RPMI7951 (cell line): ENCODE measurements at places on chromosomes 2 and 18.

GRCh38 chr2:129606496-129607270 lies 372.8 kb upstream of the RAB6C start:
- DNase-seq = no peak

DNA sequence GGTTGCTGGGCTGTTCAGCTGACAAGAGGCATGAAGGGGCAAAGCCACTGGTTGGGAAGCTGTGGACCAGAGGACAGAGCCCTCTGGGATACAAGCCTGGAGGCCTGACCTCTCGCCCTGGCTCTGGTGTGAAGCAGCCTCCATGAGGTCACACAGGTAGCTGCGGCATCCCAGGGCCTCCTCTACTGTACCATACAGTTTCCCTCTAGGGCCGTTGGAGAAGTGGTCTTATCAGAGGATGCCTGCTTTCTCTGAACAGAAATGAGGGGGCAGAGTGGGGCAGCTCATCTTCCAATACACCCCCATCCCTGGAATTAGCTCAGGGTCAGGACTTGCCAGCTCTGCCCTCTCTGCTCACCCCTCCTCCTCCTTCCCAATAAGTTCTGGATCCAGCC lies 135.1 kb upstream of the SMAD2 start:
- no peak for DNase-seq

- no peak for DNase-seq
Measured at GRCh38 chr2:25204190-25204838, 35.9 kb upstream of the POMC start.

DNA sequence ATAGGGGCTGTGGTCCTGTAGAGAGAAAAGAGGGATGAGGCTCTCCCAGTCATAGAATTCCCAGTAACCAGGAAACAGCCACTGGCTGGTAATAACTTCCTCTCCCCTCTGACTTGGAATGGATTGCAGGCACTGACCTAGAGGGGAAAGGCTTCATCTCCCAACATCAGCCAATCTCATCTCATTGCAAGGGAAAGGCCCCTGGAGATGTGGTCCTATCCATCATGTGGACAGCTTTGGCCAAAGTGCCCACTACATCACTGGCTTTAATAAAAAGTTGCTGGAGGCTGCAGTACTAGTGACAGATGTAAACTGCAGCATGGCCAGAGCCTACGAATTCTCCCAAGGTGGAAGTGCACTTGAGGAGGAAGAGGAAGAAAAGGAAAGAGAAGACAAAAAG lies 820.5 kb upstream of the CELF4 start:
- DNase-seq = no peak

- peak; percentile 58 for DNase-seq
Measured at GRCh38 chr18:5527603-5528002, 16.2 kb downstream of the EPB41L3 start.

DNA sequence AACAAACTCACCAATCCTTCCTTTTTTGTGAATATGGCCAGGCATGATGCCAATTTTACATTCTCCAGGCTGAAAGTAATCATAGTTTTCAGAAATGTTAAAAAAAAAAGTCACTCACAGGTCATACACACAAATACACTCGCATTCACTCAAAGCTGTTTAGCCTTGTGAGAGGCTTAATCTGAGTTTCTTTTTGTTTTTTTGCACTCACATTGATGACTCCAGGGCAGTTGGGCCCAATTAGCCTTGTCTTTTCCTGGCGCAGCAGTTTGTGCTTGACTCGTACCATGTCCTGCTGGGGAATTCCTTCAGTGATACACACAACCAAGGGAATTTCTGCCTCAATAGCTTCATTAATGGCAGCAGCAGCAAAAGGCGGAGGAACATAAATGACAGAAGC lies 18.0 kb downstream of the SUCLG1 start:
- DNase-seq = no peak

- peak; percentile 33 for DNase-seq
Measured at GRCh38 chr2:158079672-158080071, 22.0 kb upstream of the UPP2 start.

- DNase-seq = peak; percentile 30
Measured at GRCh38 chr2:122340246-122340645, 584.8 kb downstream of the TSN start.

- DNase-seq = no peak
Measured at GRCh38 chr2:68172990-68173700, 15.5 kb downstream of the PNO1 start.

DNA sequence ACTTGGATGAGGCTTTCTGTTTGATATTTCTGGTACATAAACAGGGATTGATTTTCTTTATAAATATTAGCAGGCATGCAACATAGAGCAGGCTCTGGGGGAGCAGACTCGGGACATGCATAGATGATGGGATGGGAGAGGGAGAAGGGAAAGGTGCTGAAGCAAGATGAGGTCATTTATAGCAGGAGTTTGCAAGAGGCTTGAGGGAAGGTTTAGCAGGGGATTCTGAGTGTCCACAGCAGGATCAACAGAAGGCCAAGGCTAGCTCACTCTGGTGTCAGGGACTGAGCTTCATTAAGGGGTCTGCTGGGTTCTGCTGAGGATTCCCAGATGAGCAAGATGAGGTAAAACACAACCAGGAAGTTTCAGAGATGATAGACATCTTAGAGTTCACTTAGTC lies 309.1 kb upstream of the CELF4 start:
- DNase-seq = no peak

DNA sequence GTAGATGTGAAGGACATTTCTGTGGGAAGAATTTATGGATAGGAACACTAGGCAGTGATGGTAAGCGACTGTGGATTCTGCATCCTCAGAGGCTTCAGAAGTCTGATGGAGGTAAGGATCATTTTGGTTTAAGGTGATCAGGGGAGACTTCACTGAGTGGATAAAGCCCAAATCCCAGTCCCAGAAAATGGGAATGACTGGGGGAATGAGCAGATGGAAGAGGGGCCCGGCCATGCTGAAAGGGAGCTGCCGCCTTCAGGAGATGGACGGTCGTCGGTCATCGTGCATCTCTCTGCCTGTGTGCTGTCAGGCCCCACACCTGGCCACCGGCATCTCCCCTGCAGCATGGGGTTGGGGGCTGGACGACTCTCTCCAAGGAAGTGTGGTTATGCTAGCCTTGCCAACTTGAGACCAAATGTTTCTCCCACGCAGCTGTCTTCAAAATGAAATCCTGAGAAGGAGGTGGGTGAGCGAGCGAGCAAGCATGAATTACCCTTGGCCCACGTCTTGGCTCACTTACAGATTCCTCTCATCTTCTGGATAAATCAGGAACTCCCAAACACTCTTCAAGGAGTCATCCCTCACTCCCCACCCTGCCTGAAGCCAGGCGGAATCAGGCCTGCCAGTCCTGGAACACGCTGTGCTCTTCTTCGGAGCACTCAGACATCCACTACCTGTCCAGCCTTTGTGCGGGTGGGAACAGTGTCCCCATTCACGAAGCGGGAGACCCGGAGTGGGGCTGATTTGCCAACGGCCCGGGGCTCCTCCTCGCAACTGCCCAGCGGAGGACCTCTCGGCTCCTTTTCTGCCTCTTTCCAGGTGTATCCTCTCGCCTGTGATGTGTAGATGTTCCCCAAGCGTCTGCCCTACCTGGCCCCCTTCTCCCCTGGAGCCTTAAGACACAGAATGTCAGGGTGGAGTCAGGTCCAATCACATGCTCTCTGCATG lies 85.6 kb downstream of the PRKCE start:
- no peak for DNase-seq

GRCh38 chr2:172080641-172081220 lies 4.6 kb upstream of the DLX1 start:
- no peak for DNase-seq

DNA sequence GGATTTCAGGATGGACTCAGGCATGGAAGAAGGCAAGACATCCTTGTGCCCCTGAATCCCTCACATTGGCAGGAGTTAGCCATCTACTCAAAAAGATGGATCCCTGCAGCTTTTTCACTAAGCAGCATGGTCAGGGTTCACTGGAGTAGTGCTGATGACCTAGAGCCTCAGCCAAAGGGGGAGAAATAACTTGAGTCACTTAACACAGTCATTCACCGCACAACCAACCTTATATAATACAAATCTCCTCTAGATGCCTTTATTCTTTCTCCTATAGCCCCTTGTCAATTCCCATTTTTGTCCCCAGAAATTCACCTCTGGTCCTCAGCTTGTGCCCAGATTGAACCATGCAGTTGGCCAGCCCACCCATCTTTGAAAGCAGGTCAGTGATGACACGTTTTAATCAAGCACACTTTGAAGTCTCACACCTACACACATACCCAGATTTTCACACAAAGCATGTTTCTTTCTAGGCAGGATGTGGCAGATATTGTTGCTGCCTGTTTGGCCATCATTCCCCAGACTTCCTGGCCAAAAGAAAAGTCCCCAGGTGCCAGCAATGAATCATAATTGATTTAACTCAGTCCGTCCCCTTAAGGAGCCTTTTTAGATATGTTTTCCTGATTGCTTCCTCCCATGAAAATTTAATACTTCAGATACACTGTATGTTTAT lies 84.2 kb downstream of the LBH start:
- DNase-seq = no peak

DNA sequence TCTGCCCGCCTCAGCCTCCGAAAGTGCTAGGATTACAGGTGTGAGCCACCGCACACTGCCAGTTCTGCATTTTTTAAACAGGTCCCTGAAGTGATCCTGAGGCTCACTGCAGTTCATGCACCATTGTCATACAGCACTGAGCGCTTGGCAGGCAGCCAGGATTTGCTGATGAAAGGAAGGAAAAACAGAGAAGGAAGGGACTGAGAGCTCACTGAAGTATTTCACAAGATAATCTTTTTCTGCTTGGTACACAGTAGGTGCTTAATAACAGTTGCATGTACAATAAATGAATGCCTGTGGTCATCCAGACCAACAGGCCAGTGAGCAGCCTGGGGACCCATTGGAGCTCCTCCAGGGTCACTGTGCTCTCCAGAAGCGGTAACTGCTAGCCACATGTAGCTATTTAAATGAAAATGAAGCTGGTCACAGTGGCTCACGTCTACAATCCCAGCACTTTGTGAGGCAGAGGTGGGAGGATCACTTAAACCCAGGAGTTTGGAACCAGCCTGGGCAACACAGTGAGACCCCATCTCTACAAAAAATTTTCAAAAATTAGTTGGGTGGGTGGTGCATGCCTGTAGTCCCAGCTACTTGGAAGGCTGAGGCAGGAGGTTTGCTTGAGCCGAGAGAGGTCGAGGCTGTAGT lies 33.1 kb upstream of the SMAD7 start:
- DNase-seq = no peak

GRCh38 chr2:24435391-24436316 lies 55.4 kb upstream of the NCOA1 start:
- peak; percentile 28 for DNase-seq

DNA sequence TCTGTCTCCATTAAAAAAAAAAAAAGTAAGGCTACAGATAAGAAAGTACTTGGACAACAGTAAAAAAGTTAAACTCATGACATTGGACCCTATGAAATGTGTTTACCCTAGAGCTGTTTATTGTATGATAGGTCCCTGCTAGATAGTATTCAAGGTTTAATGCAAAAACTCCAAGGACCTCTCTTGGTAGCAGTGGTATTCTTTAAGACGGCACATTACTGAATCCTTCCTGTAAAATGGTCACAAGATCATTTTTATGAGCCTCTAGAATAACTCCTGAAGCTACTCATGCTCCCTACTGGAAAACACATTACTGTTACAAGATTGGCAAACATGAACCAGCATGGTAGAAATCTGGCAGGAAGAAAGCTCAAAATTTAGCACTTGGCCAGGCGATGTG lies 38.8 kb downstream of the GALM start:
- DNase-seq = no peak

GRCh38 chr2:112821682-112822081 lies 14.9 kb downstream of the IL1B start:
- no peak for DNase-seq

DNA sequence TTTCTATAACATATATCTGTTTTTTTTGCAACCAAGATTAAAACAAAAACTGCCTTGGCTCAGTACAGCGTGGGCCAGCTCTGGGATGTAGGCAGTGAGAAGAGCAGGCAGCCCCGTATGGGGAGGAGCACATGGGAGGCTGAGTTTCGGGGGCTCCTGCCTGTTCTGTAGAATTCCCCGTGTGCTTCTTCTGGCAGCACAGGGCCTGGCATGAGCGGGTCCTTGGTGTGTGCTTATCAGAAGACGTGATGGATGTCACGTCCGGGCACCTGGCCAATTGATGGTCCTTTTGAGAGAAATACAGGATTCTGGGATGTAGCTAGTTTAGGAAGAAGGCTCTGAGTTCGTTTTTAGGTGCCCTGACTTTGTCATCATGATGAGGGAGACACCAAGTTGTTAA lies 16.2 kb downstream of the IMPA2 start:
- no peak for DNase-seq

DNA sequence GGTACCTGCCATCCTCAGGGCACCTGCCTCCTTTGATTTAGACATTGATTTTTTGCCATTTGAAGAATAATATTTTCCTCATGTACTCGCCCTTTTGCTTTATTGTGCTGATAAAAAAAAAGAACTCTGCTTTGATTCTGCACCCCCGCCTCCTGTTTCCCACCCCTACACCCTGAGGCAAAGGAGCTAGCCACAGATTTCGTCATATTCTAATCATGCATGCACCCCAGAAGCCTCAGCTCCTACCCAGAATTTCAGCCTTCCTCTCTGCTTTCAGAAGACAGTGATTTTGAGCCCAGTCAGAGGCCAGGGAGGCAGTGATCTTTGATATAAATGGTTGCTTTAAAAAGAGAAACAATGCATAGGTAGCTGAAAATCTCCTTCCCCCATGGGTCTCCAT lies 329.0 kb downstream of the PTPRM start:
- peak; percentile 63 for DNase-seq

DNA sequence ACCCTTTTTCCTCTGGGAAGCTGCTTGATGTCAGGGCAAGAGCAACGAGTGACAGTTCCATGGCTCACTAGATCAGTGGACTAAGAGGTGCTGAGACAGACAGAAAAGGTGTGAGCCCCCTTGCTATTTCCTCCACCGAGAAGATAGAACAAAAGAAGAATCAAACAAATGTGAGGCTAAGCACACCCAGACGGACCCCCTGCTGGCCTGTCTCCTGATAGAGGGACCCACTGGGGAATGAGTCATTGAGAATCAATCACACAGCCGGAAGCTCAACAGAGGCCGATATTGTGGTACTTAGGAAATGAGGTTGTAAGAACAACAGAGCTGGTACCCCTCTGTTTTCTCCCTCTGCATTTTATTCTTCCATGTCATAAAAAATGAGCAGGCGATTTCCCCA lies 89.8 kb upstream of the TEX51 start:
- no peak for DNase-seq

DNA sequence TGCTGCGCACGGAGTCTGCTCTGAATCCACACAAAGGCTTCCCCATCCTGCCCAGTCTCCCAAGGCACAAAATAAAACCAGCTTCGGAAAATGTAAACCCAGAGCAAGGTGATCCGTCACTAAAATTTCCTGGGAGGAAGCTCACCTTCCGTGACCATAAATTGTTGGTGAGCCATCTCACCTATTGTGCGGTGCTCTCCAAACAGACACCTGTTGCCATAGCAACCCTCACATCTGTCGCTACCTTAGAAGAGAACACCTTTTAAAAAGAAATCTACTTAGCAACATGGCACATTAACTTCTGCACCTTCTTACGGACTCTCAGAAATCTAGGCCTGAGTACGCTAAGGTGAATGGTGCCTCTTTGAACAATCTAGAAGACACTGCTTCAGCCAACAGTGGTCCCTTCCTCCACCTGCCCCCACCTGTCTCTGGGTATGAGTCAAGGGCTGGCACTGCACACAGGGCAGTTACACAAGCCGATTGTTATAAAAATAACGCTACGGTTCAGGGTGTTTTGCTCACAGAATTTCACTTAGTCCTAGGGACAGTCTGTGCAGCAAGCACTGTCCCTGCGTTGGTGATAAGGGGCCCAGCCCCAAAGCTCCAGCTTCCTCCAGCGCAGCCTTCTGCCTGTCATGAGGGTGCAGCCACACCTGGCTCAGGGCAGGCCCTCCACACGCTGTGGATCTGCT lies 114.9 kb upstream of the ID2 start:
- DNase-seq = no peak

- peak; percentile 55 for DNase-seq
Measured at GRCh38 chr2:231250146-231250545, 51.7 kb downstream of the ARMC9 start.
